Amniotic epithelial cell (primary cell): ENCODE measurements at places on chromosomes 2 and 18.

DNA sequence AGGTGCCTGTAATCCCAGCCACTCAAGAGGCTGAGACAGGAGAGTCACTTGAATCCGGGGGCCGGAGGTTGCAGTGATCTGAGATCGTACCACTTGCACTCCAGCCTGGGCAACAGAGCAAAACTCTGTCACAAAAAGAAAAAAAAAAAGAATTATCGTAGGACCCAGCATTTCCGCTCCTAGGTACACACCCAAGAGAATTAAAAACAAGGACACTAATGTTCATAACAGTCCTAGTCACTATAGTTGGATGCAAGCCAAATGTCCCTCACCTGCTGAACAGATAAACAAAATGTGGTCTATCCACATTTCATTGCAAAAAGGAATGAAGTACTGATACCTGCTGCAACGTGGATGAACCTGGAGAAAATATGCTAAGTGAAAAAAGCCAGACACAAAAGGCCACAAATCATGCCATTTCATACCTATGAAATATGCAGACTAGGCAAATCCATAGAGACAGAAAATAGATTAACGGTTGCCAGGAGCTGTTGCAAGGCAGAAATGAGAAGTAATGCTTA, 21.2 kb downstream of the ADRA2B start:
- no peak for DNase-seq

- DNase-seq, result no peak
These were observed 9.6 kb upstream of the ALS2 start for GRCh38 chr2:201790291-201790690.

DNA sequence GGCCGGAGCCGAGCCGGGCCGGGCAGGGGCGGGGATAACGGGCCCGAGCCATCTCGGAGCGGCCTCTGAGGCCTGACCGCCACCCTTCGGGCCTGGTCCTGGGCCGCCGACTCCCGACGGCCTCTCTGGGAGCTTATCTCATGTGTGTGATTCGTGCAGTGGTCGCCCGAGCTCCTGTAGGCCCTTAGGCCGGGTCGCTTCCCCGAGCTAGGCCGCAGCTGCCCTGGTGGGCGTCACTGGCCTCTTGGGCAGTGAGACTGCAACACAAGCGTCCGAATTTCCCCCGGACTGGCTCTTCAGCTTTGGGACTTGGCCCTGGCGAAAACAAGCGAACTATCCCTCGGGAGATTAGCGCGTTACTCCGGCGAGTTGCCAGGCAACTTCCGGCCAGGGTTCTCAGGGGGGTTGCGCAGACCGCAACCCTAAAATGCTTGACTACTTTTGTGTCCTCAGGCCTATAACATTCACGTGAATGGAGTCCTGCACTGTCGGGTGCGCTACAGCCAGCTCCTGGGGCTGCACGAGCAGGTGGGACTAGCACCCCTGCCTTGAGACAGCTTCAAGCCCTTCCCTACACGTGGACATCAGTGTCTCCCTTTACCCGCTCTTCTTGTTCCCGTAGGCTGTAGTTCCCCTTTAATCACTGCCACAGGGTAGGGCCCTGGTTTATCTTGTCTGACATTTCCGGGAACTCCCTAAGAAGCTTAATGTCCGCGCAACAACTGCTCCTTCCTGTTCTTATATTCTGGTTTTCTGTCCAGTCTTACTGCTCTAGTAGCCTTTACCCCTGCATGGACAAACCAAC, 602 bp downstream of the SNX17 start:
- DNase-seq, result peak; percentile 68

- DNase-seq, result no peak
These were observed 128.4 kb downstream of the ANKRD30BL start for GRCh38 chr2:132033365-132033764.

DNA sequence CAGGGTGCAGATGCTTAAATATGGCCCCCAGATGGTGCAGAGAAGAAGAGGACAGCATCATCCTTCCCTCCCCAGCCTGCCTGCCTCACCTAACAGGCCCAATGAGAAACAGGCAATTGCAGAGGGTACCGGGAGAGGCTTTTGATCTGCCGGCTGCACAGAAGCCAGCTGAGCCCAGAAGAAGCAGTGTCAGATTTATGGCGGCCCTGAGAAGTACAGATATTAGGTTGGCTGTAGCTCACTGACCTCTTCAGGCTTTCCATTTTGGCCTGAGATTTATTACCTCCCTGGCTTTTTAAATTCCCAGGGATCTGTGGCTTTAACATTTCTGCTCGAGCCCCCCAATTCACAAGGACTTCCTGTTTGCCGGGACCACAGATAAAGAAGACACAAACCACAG, 278.7 kb downstream of the EN1 start:
- no peak for DNase-seq

- DNase-seq, result no peak
These were observed 71.1 kb downstream of the LDLRAD4 start for GRCh38 chr18:13289481-13290205.
